Stomach (tissue), 19 donors: ENCODE measurements at places on chromosomes 1 and 21. TPM values are rescaled to one million over a fixed set of nuclear protein-coding genes. Genes with fewer than 3 reads are reported as not detected.

- DNase-seq = no peak
These were observed 3.1 kb upstream of the KCNE2 start for GRCh38 chr21:34360488-34361241.

GRCh38 chr1:163308811-163309210 lies 12.9 kb upstream of the NUF2 start:
- no peak for DNase-seq

GRCh38 chr1:174736831-174737230 lies 262.9 kb upstream of the CACYBP start:
- DNase-seq = no peak

The ITPKB gene
- polyA plus RNA-seq = 5.4 TPM

GRCh38 chr1:172952516-172952915 lies 98.2 kb downstream of the TNFSF18 start:
- no peak for DNase-seq

GRCh38 chr1:68115308-68115707 lies 64.9 kb upstream of the DIRAS3 start:
- no peak for DNase-seq

The TIE1 gene
- polyA plus RNA-seq = 3.1 TPM

The HUNK gene
- polyA plus RNA-seq = 0.13 TPM

The B3GALT2 gene
- 0.37 TPM for polyA plus RNA-seq

The BCAN gene
- polyA plus RNA-seq = not detected

- peak; percentile 98 for DNase-seq
These were observed 22.5 kb downstream of the ANP32E start for GRCh38 chr1:150213170-150214098.

The ACBD6 gene
- polyA plus RNA-seq = 23.6 TPM

GRCh38 chr21:37916310-37917051 lies at the start of gene KCNJ6:
Gene KCNJ6 (minus strand): TSS chr21:37916457. CDS start chr21:37840682, 75,775 bp downstream.
- peak; percentile 80 for DNase-seq

DNA sequence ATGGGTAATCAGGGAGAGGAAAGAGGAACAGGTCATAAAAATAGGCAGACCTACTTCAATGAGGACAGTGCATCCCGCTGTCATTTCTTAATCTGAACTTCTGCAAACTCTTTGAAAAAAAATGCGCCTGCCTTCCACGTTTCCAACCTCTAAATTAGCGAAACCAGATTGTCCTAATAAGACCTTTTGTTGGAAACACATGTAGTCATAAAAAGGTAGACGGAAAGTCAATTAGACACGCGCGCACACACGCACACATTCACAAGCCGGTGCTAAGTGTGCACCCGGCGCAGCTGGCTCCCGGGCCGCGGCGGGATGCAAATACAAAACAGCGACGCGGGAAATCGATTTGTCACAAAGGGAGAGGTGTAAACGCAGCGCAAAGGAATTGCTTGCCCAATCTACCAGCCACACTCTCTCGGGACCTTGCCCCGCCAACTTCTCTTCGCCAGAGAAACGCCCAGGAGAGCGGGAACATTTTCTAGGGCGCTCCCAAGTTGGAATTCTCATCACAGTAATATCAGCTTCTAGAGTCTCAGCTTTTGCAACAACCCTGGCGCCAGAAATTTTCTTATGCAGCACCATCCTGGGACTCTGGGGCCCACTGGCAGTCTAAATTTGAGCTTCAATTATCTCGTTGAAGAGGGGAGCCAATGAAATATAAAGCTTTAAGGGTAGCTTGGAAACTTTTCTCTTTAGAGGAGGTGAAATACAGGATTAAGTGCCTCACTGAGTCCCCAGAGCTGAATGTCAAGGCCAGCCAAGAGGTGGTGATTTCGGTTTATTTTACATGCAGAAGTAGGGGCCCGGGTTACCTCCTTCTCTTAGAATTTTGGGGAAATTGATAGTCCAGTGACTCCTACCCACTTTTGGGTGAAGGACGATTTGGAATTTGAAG lies 4.5 kb downstream of the PRRX1 start:
- DNase-seq = no peak
